ENCODE measurements at places on chromosomes 3 and 15.

GRCh38 chr15:42741710-42742109 lies 4.8 kb upstream of the CDAN1 start:
- no peak for DNase-seq

- DNase-seq = no peak
Measured at GRCh38 chr15:74034206-74034755, 39.8 kb downstream of the PML start.

DNA sequence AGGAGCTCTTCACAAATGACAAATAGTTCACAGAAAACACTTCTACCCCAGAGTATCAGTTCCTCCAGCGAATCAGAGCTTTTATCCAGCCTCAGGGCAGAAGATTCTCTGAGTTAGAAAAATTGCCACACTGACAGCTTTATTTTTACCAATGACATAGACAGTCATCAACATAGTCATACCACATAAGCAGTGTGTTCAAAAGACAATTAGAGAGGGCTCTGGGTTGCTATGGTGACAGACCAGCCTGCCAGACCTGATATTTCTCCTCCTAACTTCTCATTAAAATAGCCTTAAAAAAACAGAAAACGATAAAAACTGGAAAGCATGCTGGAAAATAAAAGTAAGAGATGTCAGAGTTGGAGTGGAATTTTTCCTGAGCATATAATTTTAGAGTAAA lies 45.9 kb upstream of the COL6A5 start:
- DNase-seq = no peak

DNA sequence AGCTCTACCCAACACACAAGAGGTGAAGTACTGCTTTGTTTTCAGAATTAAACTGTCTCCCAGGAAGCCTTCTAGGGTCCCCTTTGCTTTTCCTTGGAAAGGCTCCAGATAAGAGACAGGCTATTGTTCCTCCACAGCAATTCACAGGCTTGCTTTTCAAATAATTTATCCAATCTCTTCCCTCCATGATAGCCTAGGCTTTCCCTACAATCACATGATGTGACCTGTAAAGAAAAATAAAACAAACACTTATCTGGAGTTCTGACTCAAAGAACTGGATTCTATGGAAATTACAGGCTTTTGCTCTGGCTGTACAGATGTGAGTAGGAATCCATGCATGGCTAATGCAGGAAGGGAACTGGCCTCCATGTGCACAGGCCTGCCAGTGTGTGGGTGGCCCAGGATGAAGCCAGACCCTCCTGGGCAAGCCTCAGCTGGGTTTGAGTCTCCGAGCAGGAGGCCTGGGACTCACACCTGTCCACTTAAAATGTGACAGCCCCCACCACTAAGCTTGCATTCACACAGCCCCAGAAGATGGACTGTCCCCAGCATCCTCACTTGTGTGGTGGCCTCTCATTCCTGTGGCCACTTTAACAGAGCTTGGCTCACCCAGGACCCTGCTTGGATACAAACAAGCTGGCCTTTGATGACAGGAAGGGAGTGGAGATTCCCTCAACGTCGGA lies 75.8 kb upstream of the LEKR1 start:
- DNase-seq = no peak

- no peak for DNase-seq
Measured at GRCh38 chr3:53221827-53222182, 34.0 kb downstream of the TKT start.

GRCh38 chr15:66953523-66954229 lies 111.7 kb upstream of the SMAD3 start:
- no peak for DNase-seq

DNA sequence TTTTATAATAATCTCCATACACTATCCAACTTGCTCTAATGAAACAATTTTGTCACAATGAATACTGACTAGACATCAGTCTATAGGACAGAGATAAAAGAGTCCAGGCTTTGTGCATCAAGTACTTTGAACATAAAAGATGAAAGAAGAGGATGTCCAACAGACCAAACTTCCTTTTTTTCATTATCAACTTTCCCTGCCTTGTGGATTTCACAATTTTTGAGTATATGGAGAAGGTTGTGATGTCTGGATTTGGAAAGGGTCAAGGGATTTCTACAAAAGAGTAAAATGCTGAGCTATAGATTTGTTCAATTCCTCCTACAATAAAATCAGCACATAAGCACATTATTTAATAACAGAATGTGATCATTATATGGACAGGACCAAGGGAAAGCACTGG lies 25.7 kb downstream of the CD47 start:
- no peak for DNase-seq

GRCh38 chr3:126935756-126936509 lies 47.0 kb upstream of the PLXNA1 start:
- DNase-seq = no peak

DNA sequence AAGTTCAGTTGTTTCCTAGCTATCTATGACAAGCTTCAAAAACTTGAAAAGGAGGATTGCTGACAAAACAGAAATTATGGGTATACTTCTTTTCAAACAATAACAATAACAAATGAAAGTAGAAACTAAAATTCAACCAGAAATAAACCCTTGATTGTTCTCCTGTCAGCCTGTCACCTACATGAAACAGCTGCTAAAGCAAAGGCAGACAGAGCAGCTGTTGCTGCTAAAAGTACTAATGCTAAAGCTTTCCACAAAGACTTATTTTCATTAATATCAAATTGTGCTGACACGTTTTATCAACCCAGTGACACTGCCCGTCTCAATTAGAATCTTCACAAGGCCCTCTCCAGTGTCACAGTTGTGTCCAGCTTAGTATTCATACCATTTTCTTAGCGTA lies 533.2 kb upstream of the GBE1 start:
- no peak for DNase-seq

DNA sequence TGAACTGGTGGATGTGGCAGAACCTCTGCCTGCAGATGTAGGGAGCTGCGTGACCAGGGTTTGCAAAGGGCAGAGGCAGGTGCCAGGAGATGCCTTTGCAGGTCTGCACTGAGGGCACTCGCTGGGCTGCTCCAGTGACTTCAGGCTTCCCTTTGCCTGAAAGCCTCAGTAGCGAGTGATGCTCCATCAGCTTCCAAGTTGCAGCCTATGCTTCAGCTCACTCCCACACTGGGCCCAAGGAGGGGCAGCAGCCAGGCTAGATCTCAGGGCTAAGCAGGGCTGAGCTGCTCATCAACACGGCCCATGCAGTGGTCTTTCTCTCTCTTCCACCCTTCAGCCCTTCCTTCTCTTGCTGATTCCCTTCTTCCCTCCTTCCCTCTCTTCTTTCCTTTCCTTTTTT lies 78.3 kb upstream of the RGMA start:
- DNase-seq = no peak

DNA sequence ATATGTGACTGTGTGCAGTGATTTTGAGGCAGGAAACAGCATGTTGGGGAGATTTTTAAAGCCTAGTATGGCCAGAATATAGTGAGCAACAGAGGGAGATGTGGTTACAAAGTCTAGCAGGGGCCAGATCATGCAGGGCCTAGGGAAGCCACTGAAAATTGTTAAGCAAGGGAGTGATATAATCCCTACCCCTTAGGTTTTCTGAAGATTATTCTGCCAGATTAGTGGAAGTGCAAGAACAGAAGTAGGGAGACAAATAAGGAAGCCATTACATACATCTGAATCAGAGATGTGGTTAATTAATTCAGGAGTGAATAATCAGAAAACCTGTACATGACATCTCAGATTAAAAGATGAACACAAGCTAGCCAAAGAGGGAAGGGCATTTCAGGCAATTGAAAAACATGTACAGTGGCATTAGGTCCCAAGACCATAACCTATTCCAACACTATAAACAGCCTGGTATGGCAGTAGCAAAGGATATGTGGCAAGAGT lies 54.8 kb downstream of the MSL2 start:
- DNase-seq = no peak

DNA sequence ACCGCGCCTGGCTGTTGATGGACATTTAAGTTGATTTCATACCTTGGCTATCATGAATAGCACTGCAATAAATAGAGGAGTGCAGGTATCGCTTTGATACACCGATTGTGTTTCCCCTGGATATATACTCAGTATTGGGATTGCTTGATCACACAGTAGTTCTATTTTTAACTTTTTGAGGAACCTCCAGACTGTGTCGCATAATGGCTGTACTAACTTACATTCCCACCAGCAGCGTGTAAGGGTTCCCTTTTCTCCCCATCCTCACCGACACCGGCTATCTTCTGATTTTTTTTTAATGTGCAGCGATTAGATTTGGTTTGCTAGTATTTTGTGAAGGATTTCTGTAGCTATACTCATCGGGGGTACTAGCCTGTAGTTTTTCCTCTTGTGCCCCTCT lies 16.0 kb downstream of the RUBCN start:
- no peak for DNase-seq

GRCh38 chr3:59286791-59287531 lies 237.1 kb upstream of the CFAP20DC start:
- no peak for DNase-seq

- no peak for DNase-seq
Measured at GRCh38 chr3:9448071-9448470, 50.7 kb downstream of the SETD5 start.

- no peak for DNase-seq
Measured at GRCh38 chr3:64815195-64815631, 127.4 kb upstream of the ADAMTS9 start.

DNA sequence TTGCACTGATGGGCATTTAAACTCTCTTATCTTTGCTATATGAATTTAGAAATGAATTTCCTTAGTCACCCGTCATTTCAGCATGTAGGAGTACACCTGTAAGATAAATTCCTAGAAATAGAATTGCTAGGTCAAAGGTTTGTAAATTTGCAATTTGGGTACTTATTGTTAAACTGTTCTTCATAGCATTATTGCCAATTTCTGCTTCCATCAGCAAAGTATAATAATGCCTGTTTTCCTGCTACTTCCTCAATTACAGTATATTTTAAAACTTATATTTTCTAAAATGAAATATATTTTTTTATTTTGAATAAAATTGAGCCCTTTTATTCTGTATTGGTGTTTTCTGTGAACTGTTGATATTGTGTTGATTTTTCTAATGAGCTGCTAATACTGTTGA lies 16.3 kb upstream of the MCF2L2 start:
- no peak for DNase-seq

- no peak for DNase-seq
Measured at GRCh38 chr15:75062706-75063105, 39.3 kb downstream of the PPCDC start.

DNA sequence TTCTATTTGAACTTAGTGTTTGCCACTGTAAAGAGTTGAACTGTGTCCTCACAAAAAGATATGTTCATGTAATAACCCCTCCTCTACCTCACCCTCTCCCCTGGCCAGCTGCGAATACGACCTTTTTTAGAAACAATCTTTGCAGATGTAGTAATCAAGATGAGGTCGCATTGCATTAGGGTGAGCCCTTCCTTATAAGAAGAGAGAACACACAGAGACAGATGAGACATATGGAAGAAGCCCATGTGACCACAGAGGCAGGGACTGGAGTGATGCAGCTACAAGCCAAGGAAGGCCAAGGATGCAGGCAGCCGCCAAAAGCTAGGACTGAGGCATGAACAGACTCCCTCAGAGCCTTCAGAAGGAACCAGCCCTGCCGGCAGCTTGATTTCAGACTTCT lies 27.6 kb downstream of the GPR176 start:
- no peak for DNase-seq

DNA sequence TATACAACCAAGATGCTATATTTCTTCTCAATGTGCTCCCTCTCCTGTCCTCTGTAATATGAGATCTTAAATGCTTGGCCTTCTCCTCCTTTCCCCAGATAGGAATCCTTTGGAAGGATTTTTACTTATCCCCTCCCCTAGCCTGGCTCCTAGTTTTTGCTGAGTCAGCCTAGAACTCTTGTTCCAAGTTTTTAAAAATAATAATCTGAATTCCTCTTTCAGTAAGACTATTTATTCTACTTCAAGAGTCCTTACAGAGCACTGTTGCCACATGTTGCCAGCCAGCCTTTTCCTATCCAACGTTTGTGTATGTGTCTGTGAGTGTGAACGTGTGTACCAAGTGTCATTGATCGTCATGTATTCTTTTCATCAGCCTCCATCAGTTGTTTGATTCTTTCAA lies 11.0 kb upstream of the KCNMB2 start:
- no peak for DNase-seq

DNA sequence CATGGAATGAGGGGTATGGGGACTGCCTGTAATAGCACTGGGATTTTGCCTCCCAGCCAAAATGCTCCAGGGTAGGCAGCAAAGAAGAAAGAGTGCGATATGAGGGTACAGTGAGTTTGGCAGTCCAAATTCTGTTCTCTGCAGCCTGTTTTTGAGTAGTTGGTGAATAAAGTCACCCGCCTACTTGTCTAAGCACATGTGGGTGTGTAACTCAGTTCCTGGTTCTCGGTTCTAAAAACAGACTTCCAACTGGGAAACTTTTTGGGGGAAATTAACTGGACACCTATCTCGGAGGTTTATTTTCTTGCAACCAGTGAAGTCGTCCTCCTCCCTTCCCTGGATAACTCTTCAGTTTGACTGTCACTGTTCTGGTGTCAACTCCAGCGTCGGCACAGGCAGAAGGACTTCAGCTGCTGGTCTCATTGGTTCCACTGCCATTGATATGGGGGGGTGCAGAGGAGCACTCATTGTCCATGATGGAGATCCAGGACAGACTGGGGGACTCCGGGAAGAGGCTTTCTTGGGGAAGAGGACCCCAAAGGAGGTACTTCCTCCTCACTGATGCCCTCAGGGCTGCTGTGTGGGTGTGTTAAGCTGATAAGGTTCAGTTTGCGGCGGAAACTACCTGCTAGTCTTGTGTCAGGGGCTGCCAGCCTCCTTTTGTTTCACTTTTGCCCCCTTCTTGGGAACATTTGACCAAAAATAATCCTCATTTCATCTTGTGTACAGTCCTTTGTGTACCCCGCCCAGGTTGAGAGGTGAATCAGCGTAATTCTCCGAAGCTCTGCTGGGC lies 13.2 kb downstream of the GHRL start:
- DNase-seq = no peak

DNA sequence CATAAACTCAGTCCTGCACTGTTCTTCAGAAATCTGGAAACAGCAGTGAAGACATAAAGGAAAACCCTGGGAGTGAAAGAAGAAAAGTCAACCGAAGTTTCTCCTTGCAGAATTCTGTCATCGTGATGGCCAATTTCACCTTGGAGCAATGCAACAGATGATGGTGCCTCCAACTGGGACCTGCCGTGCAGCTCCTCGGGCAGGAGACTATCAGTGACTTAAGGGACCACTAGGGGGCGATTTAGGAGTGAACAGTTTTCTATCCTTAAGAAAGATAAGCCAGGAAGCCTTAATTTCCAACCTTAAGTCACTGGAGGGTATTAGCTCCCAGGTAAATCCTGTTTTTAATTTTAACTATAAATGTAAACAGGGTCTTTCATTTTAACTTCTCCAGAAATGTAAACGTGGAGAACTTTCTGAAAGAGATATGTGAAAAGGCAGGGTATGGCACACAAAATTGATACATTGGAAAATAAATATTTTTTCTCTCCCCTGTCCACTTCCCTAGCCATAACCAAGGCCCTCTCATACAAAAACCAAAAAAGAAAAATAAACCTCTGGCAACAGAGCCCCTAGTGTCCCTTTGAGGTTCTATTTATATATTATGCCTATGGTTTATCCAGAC lies 116.3 kb downstream of the PDZRN3 start:
- peak; percentile 62 for DNase-seq

GRCh38 chr15:64775551-64776401 lies at the start of gene RBPMS2:
Gene RBPMS2 (minus strand): TSS chr15:64775589. CDS start chr15:64775319, 270 bp downstream.
- DNase-seq = peak; percentile 26
